ENCODE measurements at places on chromosomes 12 and 14. TPM values are rescaled to one million over a fixed set of nuclear protein-coding genes. Genes with fewer than 3 reads are reported as not detected.

DNA sequence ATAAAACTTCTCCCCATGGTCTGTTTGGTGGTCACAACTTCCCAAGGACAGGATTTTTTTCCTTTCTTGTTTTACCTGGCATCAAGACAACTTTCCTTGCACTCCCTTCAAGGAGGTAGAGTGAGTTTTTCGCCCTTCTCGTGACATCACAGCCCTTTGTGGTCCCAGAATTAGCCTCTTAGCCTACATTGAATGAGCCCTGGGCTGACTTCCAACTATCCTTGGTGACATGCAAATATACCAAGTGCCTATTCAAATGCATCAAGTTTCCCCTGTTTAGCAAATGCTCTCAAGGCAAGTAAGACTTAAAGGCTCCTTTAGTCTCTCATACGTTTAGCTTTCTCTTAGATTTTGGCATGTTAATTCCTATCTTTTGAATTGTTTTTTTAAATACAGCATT, 36.6 kb downstream of the TC2N start:
- DNase-seq, result no peak

- DNase-seq, result no peak
Observed at GRCh38 chr14:29735459-29735858, 192.2 kb downstream of the PRKD1 start.

ARHGEF40 gene
- 6.2 TPM for total RNA-seq

DNA sequence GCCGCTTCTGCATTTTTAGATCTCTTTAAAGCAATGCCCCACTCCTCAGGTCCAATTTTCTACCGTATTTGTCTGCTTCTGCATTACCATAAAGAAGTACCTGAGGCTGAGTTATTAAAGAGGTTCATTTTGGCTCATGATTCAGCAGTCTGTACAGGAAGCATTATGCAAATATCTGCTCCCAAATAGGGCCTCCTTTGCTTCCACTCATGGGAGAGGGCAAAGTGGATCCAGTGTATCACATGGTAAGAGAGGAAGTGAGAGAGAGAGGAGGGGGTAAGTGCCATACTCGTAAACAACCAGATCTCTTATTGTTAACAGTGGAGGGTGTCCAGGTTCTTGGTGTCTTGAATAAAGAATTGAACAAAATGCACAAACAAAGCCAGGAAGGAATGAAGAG, 316.1 kb upstream of the SEL1L start:
- no peak for DNase-seq

- DNase-seq, result no peak
Observed at GRCh38 chr12:95411466-95411865, 62.5 kb upstream of the METAP2 start.

GRCh38 chr12:67025543-67026114, 243.5 kb upstream of the CAND1 start:
- DNase-seq, result no peak

TMEM30B gene
- total RNA-seq, result 0.13 TPM

KRT72 gene
- not detected for total RNA-seq

DNA sequence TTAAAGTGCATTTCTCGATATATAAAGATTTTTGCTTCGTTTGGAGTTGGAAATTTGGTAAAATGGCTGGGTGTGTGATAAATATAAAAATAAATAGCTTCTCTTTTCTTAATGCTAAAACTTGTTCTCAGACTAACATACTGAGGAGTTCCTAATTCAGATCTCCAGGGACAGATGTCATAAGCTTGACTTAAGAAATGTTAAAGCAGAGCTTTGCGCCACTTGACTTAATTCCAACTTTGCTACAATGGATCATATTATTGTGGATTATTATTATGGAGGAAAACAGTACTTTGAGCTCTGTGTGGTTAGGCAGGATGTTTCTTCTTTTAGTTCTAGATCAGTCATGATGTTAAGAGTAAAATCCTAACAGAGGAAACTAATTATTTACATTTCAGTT, 33.8 kb downstream of the GNG2 start:
- DNase-seq, result no peak

GRCh38 chr12:76449583-76449982, 101.4 kb upstream of the BBS10 start:
- no peak for DNase-seq

- no peak for DNase-seq
Observed at GRCh38 chr12:91327889-91328288, 145.3 kb upstream of the DCN start.

RNU4-1 gene
- not detected for total RNA-seq

C14orf39 gene
- total RNA-seq, result 0.26 TPM

ETNK1 gene
- total RNA-seq, result 41.0 TPM

GRCh38 chr12:129467726-129468125, 436.1 kb downstream of the TMEM132D start:
- DNase-seq, result no peak

DNA sequence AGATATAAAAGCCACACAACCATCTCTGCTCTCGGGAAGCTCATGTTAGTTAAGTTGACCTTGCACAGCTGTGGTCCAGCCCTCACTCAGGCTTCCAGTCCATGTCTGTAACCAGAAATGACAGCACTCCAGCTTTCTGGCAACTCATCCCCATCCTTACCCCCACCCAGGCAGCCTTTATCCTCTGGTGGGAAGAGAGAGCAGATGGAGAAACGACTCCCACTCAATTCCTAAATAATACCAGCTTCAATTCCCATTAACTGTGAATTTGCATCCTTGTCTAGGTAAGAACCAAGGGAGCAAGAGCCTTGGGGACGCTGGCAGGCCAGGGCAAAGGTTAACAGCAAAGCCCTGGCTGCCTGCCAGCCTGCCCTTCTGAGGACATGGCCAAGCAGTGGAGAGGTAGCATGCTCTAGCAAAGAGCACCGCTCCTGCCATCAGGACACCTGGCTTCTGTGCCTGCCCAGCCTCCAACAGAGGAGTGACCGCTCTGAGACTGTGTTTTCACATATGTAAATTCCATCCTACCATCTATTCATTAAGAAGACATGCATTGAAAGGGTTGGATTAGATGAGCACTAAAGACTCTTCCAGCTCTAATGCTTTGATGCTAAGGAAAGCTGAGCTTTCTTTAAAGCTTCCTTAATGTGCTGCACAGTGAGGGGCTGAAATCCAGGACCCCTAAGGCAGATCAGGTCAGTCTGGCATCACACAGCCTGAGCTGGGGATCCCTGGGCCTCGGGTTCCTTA, 236.1 kb downstream of the GRIN2B start:
- DNase-seq, result no peak

DNA sequence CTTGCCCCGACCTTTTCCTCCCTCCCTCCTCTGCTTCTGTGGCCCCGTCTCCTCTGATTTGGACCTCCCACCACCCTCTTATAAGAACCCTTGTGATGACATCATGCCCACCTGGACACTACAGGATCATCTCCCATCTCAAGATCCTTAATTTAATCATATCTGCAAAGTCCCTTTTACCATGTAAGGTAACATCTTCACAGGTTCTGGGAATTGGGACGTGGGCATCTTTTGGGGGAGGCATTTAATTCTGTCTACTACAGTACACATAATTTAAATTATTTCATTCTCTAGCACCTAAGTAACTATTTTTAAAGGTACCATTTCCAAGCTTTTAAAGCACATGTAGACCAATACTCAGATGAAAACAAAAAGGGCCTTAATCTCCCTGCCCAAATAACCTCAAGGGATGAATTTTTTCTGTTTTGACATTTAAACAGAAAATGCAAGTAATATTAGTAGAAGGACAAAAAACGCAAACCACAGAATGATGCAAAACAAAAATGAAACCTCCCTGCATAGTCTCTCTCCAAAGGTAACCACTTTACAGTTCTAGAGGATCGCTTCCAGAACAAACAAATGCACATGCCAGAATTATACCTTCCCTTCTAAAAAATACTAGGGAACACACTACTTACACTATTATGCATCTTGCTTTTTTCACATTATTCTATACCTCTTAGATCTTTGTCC, 222.1 kb downstream of the AACS start:
- no peak for DNase-seq

DNA sequence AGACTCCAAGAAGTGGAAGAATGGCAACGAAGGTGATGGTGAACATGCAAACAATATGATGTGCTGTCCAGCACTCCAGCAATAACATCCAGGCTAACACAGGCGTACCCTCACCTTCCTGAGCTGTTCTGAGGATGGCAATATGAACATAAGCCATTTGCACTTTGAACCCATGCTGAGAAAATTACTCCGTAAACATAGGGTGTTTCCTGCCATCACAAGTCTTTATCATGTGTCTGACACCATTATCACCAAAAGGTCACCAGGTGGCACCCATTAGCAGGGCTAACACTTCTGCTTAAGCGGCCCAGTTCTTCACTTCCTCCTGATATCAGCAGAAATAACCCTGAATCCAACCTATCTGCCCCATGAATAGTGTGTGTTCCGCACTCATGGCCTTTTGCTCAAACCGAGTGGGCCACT, 482.8 kb downstream of the MED13L start:
- DNase-seq, result no peak

Measured in pulmonary artery endothelial cell (primary cell).